ENCODE measurements at places on chromosomes 16 and 17.
A peak's percentile ranks its signal among the peaks of the same experiment; 100 is the strongest.

- DNase-seq: no peak
Observed at GRCh38 chr17:9668517-9668916, 23.2 kb downstream of the USP43 start.

GRCh38 chr16:23523876-23524385 lies 13.6 kb upstream of the GGA2 start:
- no peak for DNase-seq

GRCh38 chr16:20610211-20610891 lies 34.2 kb upstream of the ACSM2B start:
- DNase-seq: no peak

GRCh38 chr17:80274331-80274730 lies 13.7 kb downstream of the RNF213 start:
- peak; percentile 31 for DNase-seq

GRCh38 chr16:58048494-58049231 lies 23.1 kb downstream of the MMP15 start:
- DNase-seq: no peak

- no peak for DNase-seq
Observed at GRCh38 chr17:6574687-6575595, 18.6 kb upstream of the PITPNM3 start.

Data from effector memory CD8-positive, alpha-beta T cell (primary cell).